CD4-positive, alpha-beta T cell treated with Interferon gamma for 1 hour (primary cell): ENCODE measurements at places on chromosomes 16 and 17.

DNA sequence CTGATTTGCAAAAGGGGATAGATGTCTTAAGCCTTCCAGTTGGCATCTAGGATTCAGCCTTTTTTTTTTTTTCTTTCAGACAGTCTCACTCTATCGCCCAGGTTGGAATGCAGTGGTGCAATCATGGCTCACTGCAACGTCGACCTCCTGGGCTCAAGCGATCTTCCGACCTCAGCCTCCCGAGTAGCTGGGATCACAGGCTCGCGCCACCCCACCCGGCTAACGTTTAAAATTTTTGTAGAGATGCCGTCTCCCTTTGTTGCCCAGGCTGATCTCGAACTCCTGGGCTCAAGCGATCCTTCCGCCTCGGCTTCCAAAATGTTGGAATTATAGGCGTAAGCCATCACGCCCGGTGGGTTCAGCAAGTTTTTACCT, 571 bp upstream of the CCP110 start:
- DNase-seq, result no peak

DNA sequence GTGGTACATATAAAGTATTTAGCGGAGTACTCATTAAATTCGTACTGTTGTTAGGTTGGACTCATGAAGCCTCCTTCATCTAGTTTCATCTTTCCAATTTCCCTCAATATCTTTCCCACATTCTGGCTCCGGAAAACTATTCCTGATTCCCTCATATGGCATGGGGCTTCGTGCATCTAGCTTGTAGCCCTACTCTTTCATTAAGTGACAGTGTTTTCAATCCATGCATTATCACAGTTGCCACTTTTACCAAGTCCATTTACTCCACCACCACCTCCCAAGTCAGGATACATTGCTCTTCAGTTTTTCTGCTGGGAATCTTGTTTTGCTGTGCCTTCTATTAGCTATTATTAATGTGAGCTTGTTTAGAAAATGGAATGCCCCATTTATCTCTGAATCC, 1032.1 kb upstream of the RBFOX1 start:
- DNase-seq, result no peak

GRCh38 chr17:74862108-74862901, 2.6 kb upstream of the GRIN2C start:
- peak; percentile 68 for DNase-seq

- DNase-seq, result no peak
These were observed 90.9 kb downstream of the DNAH17 start for GRCh38 chr17:78486228-78486802.

DNA sequence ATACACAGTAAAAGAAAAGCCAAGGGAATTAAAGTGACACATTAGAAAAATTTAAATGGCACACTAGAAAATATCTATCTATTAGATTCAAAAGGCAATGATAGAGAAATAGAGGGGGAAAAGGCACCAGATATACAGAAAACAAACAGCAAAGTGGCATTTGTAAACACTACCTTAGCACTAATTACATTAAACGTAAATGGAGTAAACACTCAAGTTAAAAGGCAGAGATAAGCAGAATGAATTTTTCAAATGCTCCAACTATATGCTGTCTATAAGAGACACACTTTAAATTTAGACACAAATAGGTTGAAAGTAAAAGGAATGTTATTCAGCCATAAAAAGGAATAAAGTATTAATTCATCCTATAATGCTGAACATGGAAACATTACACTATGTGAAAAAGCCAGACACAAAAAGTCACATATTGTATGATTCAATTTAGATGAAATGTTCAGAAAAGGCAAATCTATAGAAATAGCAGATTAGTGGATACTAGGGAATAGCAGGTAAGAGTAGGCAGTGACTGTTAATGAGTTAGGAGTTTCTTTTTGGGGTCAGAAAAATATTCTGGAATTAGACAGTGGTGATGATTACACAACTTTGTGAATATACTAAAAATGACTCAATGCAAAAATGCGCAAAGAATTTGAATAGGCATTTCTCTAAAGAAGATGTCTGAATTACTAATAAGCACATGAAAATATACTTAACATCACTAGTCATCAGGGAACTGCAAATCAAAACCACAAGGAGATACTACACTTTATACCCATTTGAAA, 92.4 kb downstream of the BRIP1 start:
- no peak for DNase-seq

DNA sequence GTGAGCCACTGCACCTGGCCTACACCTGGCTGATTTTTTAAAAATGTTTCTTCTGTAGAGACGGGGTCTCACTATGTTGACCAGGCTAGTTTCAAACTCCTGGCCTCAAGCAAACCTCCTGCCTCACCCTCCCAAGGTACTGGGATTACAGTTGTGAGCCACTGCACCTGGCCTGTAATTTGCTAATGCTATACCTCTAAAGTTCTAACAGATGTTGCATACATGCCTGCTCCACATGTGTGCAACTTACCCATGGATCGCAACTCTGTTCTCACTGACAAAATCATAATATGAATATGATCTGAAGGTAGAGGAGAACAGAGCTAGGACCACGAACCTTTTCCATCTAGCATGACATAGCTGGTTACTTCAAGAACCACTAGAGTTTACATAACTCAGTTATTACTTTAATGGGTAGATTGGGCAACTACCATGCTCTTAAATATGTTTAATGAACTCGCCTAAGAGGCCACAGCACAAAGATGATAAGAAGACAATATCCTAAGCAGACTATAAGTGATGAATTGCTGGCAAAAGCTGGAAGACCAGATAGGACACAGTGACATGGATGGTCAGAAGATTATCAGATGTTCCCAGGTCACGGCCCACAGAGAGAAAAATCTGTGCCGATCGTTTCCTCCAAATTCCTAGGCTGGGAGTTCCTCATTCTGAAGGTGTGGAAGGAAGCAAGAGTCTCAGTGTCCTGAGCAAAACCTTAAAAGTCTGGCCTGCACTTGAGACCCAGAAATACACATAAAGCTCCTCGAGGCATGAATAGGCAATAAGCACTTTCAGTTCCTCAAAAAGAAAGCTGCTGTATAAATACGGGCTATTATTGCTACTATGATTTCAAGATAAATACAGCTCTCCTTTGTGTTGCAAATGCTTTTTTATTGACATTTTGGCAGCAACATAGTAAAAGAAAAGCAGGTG, 53.6 kb upstream of the ICAM2 start:
- DNase-seq, result no peak

DNA sequence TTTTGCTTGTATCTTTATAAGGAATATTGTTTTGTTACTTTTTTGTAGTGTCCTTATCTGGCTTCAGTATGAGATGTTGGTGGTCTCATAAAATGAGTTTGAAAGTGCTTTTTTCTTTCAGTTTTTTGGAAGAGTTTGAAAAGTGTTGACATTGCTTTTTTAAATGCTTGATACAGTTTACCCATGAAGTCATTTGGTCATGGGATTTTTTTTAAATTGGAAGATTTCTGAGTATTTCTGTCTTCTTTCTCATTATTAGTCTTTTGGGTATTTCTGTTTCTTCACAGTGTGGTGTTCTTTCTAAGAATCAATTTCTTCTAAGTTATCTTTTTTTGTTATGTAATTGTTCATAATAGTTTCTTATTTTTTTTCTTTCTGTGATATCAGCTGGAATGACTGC, 15.1 kb downstream of the ZNF267 start:
- no peak for DNase-seq

GRCh38 chr17:76082326-76083251, 3.6 kb downstream of the ZACN start:
- no peak for DNase-seq

DNA sequence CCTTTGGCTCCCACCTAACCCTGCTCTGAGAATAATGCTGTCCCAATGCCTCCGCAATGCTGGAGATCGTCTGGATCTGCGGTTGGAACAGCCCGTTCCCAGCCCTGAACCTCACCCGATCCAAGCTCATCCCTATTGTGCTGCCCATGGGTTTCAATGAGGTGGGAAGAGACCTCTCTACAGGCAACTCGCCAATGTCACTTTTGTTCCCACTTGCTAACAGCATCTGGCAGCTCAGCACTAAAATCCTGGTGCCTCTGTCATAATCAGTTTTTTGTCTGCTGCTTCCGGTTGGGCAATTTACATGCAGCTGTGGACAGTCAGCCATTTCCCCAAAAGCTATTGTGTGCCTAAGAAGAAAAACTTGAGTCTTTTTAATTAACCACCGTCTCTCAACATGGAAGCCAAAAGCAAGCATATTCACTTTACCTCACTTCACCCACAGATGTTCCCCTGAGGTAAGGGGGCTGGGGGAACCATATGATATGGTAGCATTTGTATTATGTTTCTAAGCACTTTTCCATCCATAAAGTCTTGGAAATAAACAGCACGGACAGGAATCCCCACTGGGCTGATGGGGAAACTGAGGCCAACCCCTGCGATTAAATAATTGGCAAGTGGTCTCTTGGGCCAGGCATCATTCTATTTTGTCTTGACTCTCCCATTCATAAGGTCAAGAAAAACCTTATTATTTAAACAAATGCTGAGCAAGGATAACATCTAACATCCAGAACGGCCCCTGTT, 159.2 kb upstream of the CDH5 start:
- peak; percentile 24 for DNase-seq

- DNase-seq, result no peak
These were observed 6.4 kb upstream of the FOXJ1 start for GRCh38 chr17:76147211-76148014.

DNA sequence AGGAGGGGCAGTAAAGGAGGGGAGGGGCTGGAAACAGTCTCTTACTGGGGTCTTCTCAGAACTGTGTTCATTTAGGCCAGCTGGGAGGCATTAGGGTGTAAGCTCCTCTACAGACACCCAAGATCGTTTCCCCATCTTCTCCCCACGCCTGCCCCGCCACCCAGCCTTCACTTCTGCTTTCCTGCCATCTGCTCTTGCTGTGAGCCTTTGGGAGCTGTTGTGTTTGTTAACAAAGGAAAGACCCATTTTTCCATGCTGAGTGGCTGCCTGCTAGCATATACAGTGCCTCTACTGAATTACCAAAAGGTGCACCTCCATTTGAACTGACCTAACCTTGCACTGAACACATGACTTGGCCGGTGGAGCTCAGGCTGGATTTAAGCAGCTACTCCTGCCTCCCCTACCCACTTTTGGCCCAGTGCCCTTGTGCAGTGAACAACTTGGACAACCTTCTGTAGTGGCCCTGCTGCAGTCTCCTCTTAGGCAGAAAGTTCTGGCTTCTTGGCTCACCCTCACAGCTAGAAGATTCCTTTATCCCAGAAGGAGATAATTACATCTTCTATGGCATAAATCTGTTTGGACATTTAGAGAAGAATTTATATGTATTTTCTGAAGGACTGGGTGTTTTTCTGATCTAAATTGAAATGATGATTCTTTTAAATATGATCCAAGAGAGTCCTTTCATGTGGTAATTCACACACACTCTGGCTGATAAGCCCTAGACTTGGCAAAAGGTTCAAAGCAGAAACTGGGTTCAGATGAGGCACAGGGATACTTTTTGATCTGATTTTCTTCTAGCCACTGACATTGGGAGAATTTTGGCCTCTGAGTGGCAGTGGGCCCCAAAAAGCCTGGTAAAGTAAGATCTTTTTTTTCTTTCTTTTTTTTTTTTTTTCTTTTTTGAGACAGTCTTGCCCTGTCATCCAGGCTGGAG, 81.9 kb upstream of the HNF1B start:
- peak; percentile 48 for DNase-seq

- no peak for DNase-seq
These were observed 3.1 kb upstream of the POLG2 start for GRCh38 chr17:64499805-64500486.

DNA sequence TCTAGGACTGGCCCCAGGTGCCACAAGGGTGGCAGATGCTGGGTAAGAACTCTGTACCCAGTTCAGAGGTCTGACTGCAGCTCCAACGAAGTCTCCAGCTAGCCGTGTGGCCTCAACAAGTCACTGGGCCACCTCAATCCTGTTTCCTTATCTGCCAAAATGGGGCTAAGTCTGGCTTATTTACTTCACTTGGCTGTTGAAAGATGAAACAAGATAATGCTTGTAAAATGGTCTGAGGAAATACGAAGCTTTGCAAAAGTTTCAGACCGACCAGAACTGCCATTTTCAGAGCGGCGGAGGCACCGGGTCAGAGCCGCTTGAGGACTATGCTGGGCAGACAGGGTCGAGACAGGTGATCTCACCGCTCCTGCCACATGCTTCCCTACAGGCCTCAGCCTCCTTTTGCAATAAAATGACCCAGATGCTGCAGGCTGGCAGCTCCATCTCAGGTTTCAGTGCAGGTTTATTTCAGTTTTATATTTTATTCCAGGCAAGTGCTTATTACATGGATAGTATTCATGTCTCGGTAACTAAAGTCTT, 17.2 kb downstream of the MNT start:
- DNase-seq, result no peak

- no peak for DNase-seq
These were observed 43.6 kb downstream of the NUP93 start for GRCh38 chr16:56773532-56773931.

GRCh38 chr17:78476149-78476548, 97.7 kb downstream of the PGS1 start:
- no peak for DNase-seq

DNA sequence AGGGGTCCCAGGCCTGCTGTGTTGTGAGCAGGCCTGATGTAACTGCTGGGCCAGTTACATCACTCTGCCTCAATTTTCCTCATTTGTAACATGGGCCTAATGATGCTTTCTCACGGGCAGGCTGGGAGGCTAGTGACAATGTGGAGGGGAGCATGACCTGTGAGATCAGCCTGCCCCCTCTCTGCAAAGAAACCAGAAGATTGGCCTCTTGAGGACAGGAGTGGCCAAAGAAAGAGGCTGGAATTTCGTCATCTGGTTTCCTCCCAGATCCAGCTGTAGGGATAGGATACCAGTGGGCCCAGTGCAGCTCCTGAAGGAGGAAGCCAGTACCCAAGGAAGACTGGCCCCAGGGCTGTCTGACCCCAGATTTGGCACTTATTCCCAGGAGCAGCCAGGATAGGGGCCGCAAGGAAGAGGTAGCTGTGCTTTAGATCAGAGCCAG, 615 bp upstream of the SREBF1 start:
- DNase-seq, result no peak

GRCh38 chr17:44967026-44967906, 837 bp downstream of the C1QL1 start:
- no peak for DNase-seq

DNA sequence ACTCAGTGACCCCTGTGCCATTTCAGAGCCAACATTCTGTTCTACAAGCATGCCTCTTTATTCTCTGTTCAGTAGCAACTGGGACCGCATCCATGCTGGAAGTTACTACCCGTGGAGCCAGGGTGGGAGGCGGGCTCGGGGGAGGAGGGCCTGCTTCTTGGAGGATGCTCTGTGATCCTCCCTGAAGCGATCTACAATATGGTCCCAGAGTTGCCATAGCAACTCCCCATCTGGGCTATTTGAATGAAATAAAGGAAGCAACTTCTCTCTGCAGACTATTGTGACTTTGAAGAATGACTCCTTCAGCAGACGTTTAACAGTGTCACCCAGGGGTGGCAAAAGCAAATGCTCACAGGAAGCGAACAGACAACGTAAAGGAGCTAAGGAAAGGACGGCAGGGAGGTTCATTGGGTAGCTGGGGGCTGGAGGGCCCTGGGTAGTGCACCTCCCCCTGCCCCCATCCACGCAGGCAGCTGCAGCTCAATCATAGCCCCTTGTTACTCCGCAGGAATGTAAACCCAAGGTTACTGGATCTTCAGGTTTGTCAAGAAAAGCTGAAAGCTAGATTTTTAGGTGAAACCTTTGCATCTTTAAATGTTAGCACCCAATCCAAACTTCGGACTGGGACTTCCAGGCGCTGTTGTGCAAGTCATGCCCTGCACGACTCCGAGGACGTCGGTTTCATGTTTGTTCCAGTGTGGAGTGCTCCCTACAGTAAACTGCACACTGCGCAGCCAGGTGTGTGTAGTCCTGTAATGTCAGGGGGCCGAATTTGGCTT, 51.1 kb upstream of the MEAK7 start:
- DNase-seq, result no peak

GRCh38 chr16:83968306-83968851, 335 bp downstream of the NECAB2 start:
- no peak for DNase-seq

- DNase-seq, result no peak
These were observed 538.2 kb downstream of the MAF start for GRCh38 chr16:79062336-79062735.
